ENCODE measurements at places on chromosomes 2 and 18. TPM values are rescaled to one million over a fixed set of nuclear protein-coding genes. Genes with fewer than 3 reads are reported as not detected.
A peak's percentile ranks its signal among the peaks of the same experiment; 100 is the strongest.

DNA sequence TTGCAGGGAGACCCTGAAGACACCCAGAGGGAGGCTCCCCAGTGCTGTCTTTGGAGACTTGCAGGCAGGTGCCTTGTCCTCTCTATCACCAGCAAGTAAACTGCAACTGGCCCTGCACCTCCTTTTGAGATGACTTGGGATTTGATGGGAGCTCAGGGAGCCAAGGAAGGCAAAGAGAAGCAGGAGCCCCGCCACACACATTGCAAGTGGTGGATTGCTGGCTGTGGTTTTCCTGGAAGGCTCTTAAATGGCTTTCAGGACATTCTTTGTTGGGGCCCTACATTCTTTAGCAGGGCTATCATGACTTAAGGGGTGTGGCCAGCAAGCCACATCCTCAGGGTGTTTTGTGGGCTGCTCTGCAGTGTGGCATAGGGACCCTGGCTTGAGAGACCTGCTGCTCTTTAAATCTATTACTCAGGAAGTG lies 39.9 kb upstream of the CDC42EP3 start:
- no peaks in the 10 kb centered on the region for H3K4me1 ChIP-seq
- H3K27ac ChIP-seq, result no peak overlapping the region
- no peak overlapping the region for H3K4me3 ChIP-seq
- no peaks in the 10 kb centered on the region for H3K36me3 ChIP-seq

- H3K4me1 ChIP-seq, result no peaks in the 10 kb centered on the region
- DNase-seq, result no peak
- H3K27me3 ChIP-seq, result no peaks in the 10 kb centered on the region
- H3K27ac ChIP-seq, result no peak overlapping the region
- no peak overlapping the region for H3K4me3 ChIP-seq
Measured at GRCh38 chr2:100902817-100903405, 83.0 kb downstream of the NPAS2 start.

GRCh38 chr2:230690439-230690838 lies 22.2 kb upstream of the CAB39 start:
- DNase-seq, result peak; percentile 72
- H3K4me1 ChIP-seq, result no peaks in the 10 kb centered on the region
- H3K27me3 ChIP-seq, result no peaks in the 10 kb centered on the region
- no peak overlapping the region for H3K27ac ChIP-seq
- no peak overlapping the region for H3K4me3 ChIP-seq

- no peak overlapping the region for H3K4me3 ChIP-seq
- no peak overlapping the region for H3K27ac ChIP-seq
- DNase-seq, result no peak
Measured at GRCh38 chr2:120877409-120877808, 141.7 kb downstream of the GLI2 start.

DNA sequence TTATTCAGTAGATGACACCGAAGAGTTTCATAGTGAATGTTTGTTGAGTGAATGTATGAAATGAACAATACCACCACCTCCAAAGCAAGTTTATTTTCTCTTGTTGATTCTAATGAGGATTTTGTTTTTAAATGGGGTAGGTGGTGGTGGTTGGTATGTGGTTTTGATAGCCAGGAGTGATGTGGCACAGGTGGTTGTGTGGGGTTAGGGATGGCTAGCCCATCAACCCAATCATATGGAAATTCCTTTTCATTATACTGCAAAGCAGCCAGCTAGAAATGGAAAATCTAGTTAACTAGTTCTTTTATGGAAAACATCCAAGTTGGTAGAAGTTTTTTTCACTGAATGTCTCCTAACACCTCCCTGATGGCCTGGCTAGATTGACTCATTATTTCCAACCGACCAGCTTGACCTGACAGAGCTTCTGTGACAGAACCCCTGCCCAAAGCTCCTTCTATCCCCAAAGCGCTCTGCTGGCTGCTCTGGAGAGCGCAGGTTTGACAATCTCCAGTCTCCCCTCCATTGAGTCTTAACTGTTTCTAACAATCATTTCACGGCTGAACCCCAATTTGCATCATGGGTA lies 376.9 kb downstream of the MTX2 start:
- no peaks in the 10 kb centered on the region for H3K27me3 ChIP-seq
- no peak for DNase-seq
- no peaks in the 10 kb centered on the region for H3K36me3 ChIP-seq
- no peak overlapping the region for H3K4me3 ChIP-seq
- no peak overlapping the region for H3K27ac ChIP-seq
- peaks cover 2% of the 10 kb centered on the region for H3K4me1 ChIP-seq

DNA sequence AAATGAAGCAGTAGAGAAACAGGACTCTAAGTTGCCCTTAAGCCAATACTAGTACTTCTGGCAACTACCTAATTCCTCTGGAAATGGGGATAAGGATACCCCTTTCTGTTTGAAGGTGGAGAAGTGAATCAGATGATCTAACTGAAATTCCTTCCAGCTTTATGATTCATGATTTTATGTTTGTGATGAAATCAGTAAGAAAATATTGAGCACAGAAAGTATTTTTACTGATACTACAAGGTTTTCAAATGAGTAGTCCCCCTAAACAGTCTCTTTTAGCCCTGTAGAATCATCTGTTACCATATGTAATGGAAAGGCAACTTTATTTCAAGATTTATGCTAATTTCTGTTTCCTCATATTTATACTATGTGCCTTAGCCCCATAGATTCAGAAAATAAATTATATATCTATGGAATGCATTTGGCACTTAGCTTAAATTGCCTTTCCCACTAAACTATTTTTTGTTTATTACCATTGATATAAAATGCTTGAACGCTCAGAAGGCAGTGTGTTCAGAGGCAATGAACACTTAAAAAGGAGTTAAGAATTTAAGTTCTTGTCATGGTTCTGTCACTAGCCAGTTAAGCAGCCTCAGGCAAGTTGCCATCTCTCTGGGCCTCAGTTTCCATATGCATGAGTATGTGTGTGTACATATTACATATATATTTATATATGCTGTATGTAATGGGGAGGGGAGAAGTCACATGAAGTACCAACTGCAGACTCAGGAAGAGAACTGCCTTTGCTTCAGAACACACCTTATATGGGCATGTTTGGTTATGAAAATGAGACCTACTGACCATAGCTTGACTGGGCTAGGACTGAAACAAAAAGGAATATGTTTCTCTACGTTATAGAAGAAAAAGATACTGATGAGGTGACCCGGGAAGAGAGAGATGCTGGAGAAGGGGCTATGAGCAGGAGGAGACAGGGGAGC lies 97.7 kb downstream of the CDC42EP3 start:
- DNase-seq, result no peak
- no peak overlapping the region for H3K27ac ChIP-seq

- H3K27ac ChIP-seq, result no peak overlapping the region
- H3K4me3 ChIP-seq, result no peak overlapping the region
- no peaks in the 10 kb centered on the region for H3K4me1 ChIP-seq
- no peak for DNase-seq
- no peaks in the 10 kb centered on the region for H3K27me3 ChIP-seq
Measured at GRCh38 chr18:75200605-75201280, 8.2 kb downstream of the PTGR3 start.

GRCh38 chr2:45156605-45157004 lies 147.4 kb upstream of the SIX2 start:
- DNase-seq, result no peak
- H3K4me1 ChIP-seq, result no peaks in the 10 kb centered on the region
- H3K36me3 ChIP-seq, result no peaks in the 10 kb centered on the region
- no peaks in the 10 kb centered on the region for H3K27me3 ChIP-seq
- no peak overlapping the region for H3K4me3 ChIP-seq

DNA sequence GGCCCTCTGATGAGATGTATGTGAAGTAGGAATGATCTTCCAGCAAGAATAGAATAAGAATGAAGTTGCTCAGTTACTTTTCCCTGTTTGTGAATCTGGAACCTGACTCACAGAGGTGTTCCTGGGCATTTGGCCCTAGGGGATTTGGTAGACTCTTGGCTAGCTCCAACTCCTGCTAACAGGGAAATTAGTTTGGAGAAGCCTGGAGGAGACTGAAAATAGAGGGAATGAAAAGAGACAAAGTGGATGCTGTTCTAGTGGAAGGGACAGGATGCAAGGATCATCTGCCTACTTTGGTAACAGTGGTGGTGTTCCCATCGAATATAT lies 19.6 kb downstream of the TMEM17 start:
- no peak overlapping the region for H3K4me3 ChIP-seq
- DNase-seq, result no peak
- peak overlapping the region; percentile 38 for H3K27ac ChIP-seq
- no peaks in the 10 kb centered on the region for H3K27me3 ChIP-seq
- no peaks in the 10 kb centered on the region for H3K36me3 ChIP-seq
- H3K4me1 ChIP-seq, result peaks cover 25% of the 10 kb centered on the region

- no peak overlapping the region for H3K27ac ChIP-seq
- no peaks in the 10 kb centered on the region for H3K36me3 ChIP-seq
- H3K4me1 ChIP-seq, result peaks cover 18% of the 10 kb centered on the region
Measured at GRCh38 chr18:22191923-22192322, 22.5 kb downstream of the GATA6 start.

DNA sequence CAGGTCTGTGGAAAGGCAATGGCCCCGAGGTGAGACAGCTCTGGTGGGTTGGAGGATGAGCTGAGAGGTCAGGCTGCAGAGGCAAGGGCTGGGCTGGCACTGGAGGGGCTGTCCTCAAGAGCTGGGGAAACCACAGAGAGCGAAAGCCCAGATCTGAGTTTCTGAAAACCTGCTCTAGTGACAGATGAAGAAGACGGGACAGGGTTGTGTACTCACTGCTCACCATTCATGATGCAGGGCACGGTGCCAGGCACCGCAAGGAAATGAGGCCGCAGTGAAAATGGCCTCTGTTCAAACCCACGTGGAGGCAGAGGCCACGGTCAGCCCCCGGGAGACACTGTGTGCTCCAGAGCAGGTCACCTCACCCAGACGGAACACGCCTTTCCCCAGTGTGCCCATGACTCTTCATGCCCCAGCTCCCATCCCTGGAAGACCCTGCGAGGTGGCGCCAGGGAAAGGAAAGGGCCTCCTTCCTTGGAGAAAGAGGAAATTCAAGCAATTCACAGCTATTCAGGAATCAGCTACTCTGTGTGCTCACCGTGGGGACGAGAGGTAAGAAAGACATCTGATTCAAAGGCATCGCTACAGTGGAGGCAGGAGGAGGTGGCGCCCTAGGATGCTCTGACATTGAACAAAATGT lies 24.3 kb upstream of the ID2 start:
- no peak overlapping the region for H3K4me3 ChIP-seq
- H3K27me3 ChIP-seq, result no peaks in the 10 kb centered on the region
- DNase-seq, result no peak
- H3K27ac ChIP-seq, result no peak overlapping the region

DNA sequence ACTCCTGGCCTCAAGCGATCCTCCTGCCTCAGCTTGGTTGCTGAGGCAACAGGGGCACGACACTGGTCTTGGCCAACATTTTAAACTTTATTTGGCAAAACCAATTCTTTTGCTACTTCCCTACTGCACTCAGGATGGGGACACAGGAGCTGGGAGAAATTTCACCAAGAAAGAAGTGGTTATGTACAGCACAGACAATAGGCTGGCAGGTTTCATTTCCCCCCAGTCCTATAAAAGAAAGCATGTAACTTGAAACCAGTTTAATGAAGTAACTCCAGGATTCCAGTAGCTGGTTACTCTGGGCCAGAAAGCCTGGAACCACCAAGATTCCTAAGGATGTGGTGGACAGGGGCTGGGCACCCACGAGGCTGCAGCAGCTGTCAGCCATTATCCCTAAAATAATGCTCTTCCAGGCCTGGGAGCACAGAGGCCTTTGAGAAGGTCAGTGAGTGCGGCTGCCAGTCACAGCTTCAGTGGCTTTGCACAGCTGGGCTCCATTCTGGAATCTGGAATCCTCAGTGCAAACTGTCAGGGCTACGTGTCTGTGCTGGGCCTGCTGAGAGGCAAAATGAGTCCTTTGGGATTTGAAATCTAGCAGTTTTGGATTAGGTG lies 142.3 kb upstream of the ITGA6 start:
- no peak overlapping the region for H3K4me3 ChIP-seq
- H3K27me3 ChIP-seq, result no peaks in the 10 kb centered on the region
- DNase-seq, result no peak
- no peak overlapping the region for H3K27ac ChIP-seq

DNA sequence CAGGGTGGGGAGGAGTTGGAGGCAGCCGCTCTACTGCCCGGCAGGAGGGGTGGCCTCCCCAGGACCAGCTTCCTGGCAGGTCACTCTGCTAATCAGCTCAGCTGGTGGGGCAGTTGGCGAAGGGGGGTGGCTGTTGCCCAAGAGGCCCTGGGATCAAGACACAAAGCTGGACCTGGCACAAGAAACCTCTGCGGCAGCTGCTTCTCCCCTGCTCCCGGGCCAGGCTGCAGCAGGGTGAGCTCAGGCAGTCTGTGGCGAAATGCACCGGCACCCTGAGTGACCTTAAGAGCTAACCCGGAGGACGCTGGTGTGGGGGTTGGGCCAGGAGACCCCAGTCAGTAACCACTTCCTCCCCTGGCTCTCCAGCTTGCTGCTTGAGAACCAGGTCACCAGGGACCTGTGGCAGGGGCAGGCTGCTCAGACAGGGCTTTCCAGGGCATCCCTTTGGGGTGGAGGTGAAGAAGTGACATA lies 31.1 kb downstream of the TOGARAM2 start:
- H3K36me3 ChIP-seq, result no peaks in the 10 kb centered on the region
- DNase-seq, result peak; percentile 50
- H3K27me3 ChIP-seq, result no peaks in the 10 kb centered on the region
- H3K27ac ChIP-seq, result no peak overlapping the region
- peaks cover 35% of the 10 kb centered on the region for H3K4me1 ChIP-seq

DNA sequence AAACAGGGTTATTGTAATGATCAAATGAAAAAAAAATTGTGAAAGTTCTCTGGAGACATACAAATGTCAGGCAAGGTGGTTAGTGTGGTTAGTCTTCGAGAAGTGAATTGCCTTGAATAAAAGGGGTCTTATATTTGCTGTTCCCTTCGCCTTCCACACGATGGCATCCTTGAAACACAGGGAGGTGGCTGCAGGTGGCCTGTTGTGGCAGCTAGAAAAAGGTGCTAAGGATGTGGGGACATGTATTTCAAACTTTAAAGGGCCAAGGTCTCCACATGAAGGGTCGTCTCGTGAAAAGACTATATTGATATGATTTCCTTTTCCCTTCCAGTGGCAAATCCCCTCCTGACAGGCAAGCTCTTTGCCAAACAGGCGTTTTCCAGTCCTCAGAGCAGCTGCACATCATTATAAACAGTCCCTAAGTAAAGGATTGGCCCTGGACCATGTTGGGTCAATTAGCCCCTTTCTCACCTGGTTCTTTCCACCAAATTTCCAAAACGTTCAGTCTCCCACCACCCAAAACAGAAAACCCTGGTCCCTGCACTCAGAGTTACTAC lies 68.5 kb downstream of the COPS8 start:
- no peaks in the 10 kb centered on the region for H3K27me3 ChIP-seq
- no peak overlapping the region for H3K4me3 ChIP-seq
- peak; percentile 58 for DNase-seq
- no peaks in the 10 kb centered on the region for H3K36me3 ChIP-seq
- peaks cover 5% of the 10 kb centered on the region for H3K4me1 ChIP-seq

- H3K27ac ChIP-seq, result no peak overlapping the region
- no peak for DNase-seq
- no peaks in the 10 kb centered on the region for H3K27me3 ChIP-seq
- no peak overlapping the region for H3K4me3 ChIP-seq
- no peaks in the 10 kb centered on the region for H3K36me3 ChIP-seq
Measured at GRCh38 chr2:149068996-149069888, 30.7 kb downstream of the LYPD6B start.

GNLY gene
- total RNA-seq, result 5.1 TPM

SEPTIN10 gene
- total RNA-seq, result 92.3 TPM

NOTO gene
- not detected for total RNA-seq

ASB18 gene
- total RNA-seq, result not detected

CAPN10 gene
- total RNA-seq, result 15.5 TPM

GALR1 gene
- total RNA-seq, result 0.12 TPM

IL37 gene
- total RNA-seq, result not detected

TDRD15 gene
- 0.23 TPM for total RNA-seq

IL1RL1 gene
- total RNA-seq, result 2.3 TPM

All from ovary (tissue), 10 donors.